ENCODE measurements at places on chromosomes 4 and X. TPM values are rescaled to one million over a fixed set of nuclear protein-coding genes. Genes with fewer than 3 reads are reported as not detected.

DNA sequence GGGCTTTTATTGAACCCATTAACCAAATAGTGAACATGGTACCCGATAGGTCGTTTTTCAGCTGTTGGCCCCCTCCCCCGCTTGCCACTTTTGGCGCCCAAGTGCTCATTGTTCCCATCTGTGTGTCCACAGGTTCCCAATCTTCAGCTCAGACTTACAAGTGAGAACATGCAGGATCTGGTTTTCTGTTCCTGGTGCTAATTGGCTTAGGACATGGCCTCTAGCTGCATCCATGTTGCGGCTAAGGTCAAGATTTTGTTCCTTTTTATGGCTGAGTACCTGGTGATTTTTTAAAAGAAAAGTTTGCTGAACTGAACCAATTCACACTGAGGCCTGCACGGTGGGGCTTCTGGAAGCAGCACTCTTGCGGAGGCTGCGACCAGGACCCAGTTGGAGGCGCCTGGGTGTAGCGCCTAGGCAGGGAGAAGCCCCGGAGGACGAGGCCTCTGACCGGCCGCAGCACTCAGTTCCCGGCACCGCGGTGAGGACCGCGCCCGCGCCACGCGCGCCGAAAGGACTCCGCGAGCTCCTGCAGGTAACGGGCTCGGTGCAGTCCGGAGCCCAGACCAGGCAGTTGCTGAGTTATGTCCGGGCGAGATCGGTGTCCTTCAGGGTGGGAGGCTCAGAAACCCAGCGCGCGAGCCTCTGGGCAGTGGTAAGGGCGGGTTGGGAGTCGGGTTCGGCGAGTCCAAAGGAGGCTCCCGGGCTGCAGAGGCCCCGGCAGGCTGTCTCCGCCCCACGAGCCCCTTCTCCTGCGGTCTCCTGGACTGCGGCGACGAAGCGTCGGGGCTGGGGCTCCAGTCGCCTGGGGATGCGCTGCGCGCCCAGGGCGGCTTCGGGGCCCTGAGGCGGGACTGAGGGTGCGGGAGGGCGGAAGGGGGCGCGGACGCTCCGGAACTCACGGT, 15.8 kb upstream of the SLC25A4 start:
- no peak for DNase-seq

GRCh38 chr4:155572106-155572703, 94.4 kb upstream of the GUCY1A1 start:
- DNase-seq = no peak

GRCh38 chr4:76083386-76083988, 9.0 kb downstream of the ART3 start:
- DNase-seq = no peak

GRCh38 chrX:148815218-148815961, 315.0 kb downstream of the AFF2 start:
- DNase-seq = no peak

DNA sequence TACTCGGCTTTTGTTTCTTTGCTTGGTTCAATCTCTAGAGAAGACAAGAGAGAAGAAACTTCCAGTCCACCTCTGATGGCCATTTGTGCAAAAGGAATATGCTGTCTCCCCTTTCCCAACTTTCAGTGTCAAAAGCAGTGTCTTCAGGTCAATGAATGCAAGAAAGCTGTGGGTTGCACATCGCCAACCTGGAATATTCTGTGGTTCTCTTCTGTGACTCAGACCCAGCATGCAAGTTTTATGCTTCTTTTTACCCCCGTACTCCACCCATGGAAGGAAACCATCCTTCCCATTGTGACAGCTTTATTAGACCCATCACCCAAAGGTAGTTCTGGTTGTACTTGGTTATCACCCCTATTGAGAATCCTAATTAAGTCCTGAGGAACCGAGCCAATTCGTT, 135.6 kb upstream of the MBNL3 start:
- no peak for DNase-seq

- no peak for DNase-seq
Observed at GRCh38 chr4:149784018-149784417, 31.6 kb downstream of the IQCM start.

DNA sequence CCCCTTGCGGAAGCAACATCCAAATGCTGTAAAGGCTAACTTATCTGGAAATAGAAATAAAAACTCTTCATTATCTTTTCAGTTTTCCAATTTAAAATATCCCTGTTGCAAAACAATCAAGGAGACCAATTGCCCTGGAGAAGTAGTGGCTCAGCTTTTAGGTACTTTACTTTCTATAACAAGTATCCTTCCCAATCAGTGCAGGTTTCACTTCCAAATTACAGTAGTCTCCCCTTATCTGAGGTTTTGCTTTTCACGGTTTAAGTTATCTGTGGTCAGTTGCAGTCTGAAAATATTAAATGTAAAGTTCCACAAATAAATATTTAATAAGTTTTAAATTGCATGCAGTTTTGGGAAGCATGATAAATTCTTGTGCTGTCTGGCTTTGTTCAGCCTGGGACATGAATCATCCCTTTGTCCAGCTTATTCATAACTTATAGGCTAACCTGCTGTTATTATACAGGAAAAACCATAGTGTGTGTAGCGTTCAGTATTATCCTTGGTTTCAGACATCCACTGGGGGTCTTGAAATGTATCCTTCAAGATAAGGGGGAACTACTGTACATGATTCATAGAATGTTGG, 973.1 kb upstream of the GRID2 start:
- no peak for DNase-seq

DNA sequence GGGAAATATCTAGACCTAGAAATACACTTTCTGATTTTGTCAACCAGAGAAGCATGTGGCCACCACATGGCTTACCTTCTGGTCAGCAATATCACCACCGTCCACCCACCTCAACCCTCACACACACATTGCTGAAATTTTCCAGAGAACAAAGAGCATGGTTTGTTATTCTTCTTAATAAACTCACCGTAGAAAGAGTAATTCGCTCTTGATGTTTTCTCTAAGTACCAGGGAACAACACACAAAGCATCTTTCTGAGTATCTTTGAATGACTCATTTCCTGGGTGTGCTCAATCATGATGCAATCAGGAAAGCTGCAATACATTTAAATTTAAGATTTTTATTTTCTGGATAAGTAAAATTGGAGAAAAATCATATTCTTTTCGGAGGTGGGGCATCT, 24.7 kb upstream of the LRAT start:
- no peak for DNase-seq

DNA sequence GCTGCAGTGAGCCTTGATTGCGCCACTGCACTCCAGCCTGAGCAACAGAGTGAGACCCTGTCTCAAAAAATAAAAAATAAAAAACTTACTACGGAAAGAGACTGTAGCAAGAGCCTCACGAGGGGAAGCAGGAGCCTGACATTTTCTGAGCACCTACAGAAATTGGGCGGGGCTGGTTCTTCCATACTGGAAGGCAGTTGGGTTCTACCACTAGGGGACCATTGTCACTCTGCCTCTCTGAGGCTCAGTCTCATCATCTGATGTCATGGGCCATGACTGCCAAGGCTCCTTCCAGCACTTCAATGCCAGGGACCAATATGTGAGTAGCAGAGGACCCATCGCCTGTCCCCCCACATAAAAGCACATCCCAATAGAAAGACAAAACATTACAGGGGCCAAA, 8.2 kb downstream of the SH3KBP1 start:
- DNase-seq = no peak

DNA sequence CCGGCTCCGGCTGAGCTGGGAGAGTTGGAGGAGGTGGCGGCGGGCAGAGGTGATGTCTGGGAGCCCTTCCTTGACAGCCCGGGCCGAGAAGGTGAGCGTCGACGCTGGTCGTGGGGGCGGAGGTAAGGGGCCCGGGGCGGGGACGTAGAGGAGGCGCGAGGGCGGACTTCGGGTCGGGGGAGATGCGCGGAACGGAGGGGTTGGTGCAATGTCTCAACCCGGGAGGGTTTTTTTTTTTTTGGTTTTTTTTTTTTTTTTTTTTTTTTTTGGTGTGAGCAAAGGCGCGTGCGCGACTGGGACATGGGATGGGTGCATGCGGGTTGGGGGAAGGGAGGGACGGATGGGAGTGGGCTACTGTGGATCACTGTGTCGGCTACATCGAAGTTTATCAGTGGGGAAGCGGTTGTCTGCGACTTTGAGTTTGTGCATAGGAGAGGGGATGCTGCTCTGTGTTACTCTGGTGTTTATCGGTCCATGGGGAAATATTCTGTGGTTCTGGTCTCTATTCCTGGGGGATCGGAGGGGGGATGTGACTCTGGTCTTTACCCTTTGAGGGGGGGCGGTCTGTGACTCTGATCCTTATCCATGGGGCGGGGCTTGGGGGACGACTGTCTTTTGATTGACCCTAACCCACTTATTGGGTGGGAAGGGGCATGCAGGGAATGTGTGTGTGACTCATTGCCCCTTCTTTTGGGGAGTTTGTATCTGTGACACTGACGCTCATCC, 537 bp downstream of the RBM10 start:
- DNase-seq = peak; percentile 52

- no peak for DNase-seq
Observed at GRCh38 chr4:6605114-6605513, 30.1 kb downstream of the MAN2B2 start.

DNA sequence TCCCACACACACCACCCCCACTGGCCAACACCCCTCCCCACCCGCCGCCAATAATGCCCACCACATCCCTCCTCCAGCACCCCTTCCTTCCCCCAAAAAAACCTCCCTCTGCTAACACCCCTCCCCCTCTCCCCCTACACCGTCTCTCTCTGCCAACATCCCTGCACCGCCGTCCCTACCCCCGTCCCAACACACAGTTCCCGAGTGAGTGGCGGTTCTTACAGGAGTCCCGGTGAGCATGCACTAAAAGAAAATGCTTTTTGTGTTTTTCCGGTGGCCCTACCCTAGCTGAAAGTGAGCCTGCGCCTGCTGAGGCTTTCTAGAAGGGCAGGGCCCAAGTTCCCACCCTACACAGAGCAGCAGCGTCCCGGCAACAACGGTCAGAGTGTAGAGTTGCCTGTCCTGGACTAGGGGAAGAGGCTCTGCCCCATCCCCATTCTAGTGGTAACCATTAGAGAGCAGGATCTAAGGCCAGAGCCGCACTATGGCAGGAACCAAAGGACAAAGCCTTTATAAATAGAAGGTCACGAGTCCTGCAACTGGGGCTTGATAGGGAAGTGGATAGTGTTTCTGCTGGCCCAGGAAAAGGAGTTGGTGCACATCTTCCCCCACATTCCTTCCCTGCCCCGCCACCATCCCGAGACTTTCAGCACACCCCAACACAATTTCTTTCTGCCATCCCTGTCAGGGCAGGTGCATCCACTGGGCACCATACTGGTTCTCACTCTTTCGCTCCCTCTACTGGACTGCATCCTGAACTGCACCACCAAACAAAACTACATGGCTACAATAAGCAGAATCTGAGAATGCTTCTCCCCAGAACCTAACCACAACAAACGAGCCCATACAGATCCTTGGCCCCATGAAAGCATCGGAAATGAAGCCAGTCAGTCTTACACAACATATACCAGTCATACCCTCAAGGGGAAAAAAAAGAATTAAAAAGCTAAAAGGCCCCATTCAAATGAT, 78.1 kb upstream of the PAGE3 start:
- DNase-seq = no peak

- DNase-seq = no peak
Observed at GRCh38 chrX:112766774-112767173, 73.9 kb downstream of the AMOT start.

- DNase-seq = no peak
Observed at GRCh38 chr4:57866468-57867171, 756.4 kb upstream of the IGFBP7 start.

GRCh38 chr4:132642016-132642817, 506.9 kb upstream of the PCDH10 start:
- no peak for DNase-seq

GRCh38 chr4:108118505-108118904, 50.2 kb downstream of the LEF1 start:
- no peak for DNase-seq

GRCh38 chr4:128355305-128355704, 67.7 kb upstream of the PGRMC2 start:
- no peak for DNase-seq

Gene MRPL1
- total RNA-seq = 24.9 TPM

Gene HSFX2
- total RNA-seq = 0.71 TPM

Gene MTTP
- total RNA-seq = 0.49 TPM

Gene CLNK
- total RNA-seq = not detected

Gene PDGFC
- total RNA-seq = 12.0 TPM

Gene GRID2
- 1.4 TPM for total RNA-seq

Gene CXorf66
- not detected for total RNA-seq

Gene CYTL1
- total RNA-seq = 8.3 TPM

Gene VSIG4
- total RNA-seq = 31.8 TPM

Gene NUDT9
- 29.4 TPM for total RNA-seq

Gene NRK
- total RNA-seq = 1.4 TPM

Gene SLITRK4
- total RNA-seq = 1.5 TPM
